ENCODE measurements at places on chromosomes 7 and 10. TPM values are rescaled to one million over a fixed set of nuclear protein-coding genes. Genes with fewer than 3 reads are reported as not detected.

DNA sequence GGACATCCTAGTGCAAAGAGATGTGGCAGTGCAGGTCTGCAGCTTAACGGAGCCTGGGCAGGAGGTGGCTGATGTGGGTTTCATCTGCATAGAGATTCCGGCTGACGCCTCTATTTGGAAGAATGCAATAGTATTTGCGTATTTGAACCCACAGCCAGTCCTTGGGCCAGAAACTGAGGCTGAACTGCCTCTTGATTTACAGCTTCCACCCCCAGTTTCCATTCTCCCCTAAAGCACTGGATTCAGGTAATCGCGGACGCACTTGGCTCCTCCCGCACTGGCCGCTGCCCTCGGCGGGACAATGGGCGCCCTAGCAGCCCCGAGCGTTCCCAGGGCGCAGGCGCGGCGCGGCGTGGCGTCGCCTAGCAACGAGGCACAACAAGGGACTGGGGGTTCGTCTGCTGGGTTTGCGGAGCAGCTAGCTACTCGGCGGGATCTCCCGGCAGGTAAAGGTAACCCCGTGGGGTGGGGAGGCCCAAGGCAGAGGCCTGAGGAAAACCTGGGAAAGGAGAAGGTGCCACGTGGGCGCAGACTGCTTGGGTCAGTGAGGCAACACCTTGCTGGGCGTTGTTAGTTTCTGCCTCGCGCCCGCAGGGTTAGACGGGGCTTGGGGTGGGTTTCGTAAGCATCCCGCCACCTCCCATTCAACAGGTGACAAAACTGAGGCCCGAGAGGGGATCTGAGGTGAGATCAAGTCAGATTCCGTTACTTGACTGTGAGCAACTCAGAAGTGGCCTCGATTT lies at the start of gene ARMC3:
Gene ARMC3 (plus strand): TSS at position 393 of the 743 bp plus-strand sequence. CDS start 3,944 bp downstream, outside the sequence.
- peak; percentile 74 for DNase-seq

GRCh38 chr7:22563621-22564241 lies 63.7 kb upstream of the STEAP1B start:
- DNase-seq, result no peak

GRCh38 chr7:131219312-131220041 lies 108.2 kb upstream of the MKLN1 start:
- DNase-seq, result no peak

DNA sequence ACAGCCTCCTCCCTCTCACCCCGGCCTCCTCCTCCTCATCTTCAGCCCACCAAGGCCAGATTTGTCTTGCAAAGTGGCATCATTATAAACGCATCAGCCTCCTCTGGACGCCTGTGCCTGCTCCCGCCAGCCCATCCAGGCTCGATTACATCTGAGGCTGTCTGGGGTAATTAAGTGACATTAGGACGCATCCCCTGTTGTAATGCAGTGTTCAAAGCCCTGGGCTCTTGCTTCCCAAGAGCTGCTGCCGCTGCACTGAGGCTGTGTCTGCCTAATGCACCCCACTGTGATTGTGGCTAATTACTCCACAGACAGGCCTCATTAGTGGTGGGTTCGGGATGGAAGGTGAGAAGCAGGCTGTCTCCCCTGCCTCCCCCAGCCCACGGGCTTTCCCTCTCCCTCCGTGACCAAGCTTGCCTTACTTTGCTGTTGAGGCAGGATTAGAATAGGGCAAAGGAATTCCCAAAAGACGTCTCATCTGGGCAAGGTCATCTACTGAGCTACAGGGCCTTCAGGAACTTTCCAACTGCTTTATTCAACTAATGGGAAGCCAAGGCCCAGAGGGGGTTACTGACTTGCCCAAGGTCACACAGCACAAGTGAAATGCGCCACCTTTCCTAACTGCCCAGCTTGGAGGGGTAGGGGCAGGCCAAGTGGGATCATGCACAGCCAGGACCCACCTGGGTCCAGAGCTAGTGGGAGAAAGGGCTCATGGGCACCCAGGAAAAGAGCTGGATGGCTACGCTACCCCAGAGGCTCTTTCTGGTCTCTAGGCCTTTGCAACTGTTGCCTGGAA lies 66.2 kb upstream of the PCBD1 start:
- DNase-seq, result no peak

DNA sequence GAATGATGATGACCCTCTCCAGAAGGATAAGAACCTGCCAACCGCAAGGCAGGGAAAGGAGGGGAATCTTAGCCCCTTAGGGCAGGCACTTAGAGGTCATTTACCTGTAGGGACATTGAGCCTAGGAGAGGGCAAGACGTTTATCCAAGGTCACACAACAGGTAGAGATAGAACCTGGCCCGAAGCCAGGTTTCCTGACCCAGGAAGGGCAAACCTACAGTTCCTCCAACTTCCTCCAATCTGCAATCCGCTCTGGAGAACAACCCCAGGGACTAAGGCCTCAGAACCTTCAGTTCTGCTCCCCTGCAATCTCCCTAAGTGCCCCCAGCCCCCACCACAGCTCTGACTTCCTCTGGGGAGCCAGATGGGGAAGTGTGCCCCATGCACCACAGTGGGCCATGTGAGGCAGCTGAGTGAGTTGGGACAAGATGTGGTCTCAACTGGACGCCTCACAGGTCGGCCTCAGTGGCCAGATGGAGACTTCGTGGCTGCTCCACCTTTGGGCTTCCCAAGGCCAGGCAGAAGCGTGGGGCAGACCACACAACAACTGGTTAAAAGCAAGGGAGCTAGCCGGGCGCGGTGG lies 1.4 kb upstream of the PSAP start:
- DNase-seq, result no peak

SPDYE6 gene
- total RNA-seq, result not detected

ANXA8 gene
- not detected for total RNA-seq

LEP gene
- total RNA-seq, result not detected
